ENCODE measurements at places on chromosomes 11 and 22.

DNA sequence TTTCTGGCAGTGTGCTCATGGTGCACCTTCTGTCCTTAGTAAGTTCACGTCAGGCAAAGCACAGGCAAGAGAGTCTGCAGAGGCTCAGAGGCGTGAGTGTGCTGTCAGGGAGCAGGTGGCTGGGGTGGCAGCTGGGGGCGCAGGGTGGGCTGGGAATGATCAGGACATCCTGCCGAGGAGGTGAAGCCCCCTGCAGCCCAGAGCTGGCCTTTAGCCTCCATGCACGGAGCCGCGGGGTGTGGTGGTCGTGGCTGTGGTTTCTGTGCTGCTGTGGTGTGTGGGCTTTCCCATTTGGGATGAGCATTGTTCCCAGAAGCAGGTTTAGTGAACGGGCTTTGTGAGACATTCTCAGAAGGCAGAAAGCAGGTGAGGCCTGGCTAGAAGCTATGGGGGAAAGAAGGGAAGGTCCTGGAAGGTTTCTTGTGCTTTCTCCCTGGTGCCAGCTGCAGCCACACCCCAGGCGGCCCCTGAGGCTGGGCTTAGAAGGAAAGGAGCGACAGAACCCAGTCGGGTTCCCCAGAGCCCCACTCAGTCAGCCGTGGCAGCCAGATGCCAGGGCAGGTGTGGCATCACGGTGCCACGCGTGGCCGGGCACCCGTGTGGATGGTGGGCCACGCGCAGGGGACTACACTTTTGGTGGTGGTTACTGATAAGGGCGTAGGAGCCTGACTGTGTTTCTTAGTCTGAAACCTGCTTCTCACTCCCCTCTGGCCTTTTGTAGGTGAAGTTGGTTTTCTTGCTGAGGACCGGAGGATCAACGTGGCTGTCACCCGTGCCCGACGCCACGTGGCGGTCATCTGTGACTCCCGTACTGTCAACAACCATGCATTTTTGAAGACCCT lies 32.0 kb downstream of the IGHMBP2 start:
- DNase-seq, result no peak

- DNase-seq, result no peak
Measured at GRCh38 chr11:134196756-134197155, 27.0 kb downstream of the NCAPD3 start.

DNA sequence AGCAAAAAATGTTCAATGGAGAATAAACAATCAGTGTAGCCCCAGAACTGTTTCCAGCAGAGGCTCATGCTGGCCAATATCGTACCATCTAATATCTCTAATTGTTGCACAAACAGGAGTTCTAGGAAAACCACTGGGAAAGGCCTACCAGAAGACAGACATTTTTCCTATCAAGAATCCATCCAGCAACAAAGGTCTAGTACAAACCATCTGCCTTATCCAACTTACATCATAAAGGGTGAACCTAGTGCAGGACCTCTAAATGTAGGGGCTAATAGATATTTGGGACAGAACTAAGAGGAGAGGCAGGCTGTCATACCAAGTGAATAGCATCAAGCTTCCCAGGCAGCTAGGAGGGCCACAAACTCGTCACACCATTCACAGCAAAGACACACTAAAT lies 18.7 kb downstream of the PAX6 start:
- DNase-seq, result no peak

- DNase-seq, result no peak
Measured at GRCh38 chr11:13290221-13290980, 12.8 kb downstream of the BMAL1 start.

GRCh38 chr22:43205748-43206508 lies 19.0 kb upstream of the TTLL12 start:
- DNase-seq, result no peak

GRCh38 chr22:38965614-38966379 lies 8.4 kb downstream of the APOBEC3A start:
- no peak for DNase-seq

DNA sequence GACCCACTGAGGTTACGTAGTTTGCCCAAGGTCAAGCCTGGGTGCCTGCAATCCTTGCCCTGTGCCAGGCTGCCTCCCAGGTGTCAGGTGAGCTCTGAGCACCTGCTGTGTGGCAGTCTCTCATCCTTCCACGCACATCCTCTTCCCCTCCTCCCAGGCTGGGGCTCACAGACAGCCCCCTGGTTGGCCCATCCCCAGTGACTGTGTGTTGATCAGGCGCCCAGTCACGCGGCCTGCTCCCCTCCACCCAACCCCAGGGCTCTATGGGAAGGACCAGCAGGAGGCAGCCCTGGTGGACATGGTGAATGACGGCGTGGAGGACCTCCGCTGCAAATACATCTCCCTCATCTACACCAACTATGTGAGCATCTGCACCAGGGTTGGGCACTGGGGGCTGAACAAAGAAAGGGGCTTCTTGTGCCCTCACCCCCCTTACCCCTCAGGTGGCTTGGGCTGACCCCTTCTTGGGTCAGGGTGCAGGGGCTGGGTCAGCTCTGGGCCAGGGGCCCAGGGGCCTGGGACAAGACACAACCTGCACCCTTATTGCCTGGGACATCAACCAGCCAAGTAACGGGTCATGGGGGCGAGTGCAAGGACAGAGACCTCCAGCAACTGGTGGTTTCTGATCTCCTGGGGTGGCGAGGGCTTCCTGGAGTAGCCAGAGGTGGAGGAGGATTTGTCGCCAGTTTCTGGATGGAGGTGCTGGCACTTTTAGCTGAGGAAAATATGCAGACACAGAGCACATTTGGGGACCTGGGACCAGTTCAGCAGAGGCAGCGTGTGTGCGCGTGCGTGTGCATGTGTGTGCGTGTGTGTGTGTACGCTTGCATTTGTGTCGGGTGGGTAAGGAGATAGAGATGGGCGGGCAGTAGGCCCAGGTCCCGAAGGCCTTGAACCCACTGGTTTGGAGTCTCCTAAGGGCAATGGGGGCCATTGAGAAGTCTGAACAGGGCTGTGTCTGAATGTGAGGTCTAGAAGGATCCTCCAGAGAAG lies 1.6 kb downstream of the GSTP1 start:
- DNase-seq, result no peak

GRCh38 chr22:30308518-30309230 lies 18.1 kb downstream of the TBC1D10A start:
- DNase-seq, result no peak

- no peak for DNase-seq
Measured at GRCh38 chr22:43876866-43877509, 14.7 kb upstream of the SULT4A1 start.

DNA sequence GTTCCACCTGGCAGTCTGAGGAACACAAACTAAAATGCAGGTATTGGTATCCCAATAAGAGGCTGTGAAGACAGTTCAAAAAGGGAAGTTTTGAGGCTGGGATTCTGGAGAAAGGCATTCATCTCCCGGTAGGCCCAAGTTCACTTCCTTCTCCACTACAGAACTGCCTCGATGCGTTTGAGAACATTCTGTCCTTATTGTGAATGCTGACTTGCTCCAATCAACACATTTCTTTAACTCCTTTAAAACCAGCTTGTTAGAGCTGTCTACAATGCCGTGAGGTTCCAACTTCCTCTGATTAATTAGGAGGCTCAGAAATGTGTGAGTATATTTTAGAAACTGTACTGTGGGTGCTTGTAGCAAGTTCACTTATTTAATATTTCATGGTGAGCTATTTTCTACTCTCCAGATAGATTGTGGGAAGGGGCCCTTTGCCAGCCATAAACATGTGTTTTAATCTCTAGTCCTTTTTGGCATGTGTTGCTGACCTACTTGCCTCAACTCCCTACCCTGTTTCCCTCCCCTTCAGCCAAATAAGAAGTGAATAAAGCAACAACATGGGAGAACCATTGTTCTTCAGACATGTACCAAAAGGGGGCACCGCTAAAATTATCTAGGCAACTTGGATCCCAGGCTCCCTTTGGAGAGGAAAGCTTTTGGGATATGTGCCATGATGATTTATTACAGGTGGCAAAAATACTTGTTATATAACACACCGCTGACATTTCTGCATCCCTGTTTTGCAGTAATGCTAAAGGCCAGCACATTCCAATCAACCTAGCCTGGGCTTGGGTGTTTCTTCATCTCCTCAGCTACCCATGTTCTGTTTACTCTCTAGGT lies 245.6 kb downstream of the BLID start:
- no peak for DNase-seq

DNA sequence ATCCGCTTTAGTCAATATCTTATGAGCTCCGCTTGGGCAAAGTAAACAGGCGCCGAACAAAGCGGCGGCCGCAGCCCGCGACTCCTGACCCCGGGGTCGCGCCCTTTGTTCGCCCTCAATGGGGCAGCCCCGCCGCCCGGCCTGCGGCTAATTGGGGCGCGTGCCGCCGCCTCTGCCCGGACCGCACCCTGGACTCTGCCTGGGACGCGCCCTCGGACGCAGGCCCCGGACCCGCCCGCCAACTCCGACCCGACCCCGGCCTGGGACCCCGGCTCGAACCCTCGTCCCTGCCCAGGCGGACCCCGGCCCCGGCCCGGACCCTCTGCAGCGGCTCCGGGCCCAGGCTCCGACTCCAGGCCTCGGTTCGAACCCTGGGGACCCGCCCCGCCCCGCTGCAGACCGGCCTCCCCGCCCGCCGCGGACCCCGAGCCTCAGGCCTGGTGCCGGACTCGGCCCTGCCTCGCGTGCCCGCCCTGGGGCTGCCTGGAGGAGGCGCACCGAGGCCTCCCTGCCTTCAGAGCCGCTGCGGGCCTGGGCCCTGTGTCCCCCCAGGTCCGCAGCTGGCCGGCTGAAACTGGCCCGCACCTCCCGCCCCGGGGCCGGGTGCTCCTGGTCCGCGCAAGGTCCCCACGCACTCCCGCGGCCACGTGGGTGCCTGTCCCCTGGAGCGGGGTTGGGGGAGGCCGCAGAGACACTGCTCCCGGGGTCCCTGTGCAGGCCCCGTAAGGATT lies 84.7 kb upstream of the WNT7B start:
- no peak for DNase-seq

GRCh38 chr11:116694349-116694725 lies 78.5 kb downstream of the BUD13 start:
- DNase-seq, result no peak

- no peak for DNase-seq
Measured at GRCh38 chr11:102546923-102547471, 16.4 kb upstream of the MMP7 start.

DNA sequence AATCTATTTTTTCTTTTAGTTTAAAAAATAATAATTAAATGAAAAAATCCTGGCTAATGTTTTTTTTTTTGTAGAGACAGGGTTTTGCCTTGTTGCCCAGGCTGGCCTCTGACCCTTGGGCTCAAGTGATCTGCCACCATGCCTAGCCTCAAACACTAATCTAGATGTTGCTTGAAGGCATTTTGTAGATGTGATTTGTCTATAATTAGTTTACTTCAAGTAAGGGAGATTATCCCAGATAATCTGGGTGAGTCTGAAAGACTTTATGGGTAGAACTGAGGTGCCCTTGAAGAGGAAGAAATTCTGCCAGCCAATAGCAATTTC lies 38.6 kb upstream of the RBFOX2 start:
- DNase-seq, result no peak

- no peak for DNase-seq
Measured at GRCh38 chr22:33757041-33757801, 163.1 kb downstream of the LARGE1 start.

- DNase-seq, result no peak
Measured at GRCh38 chr11:12842933-12843636, 166.0 kb upstream of the RASSF10 start.

- DNase-seq, result no peak
Measured at GRCh38 chr22:47442821-47443220, 680.4 kb downstream of the TBC1D22A start.

GRCh38 chr11:64667154-64667745 lies 55.7 kb downstream of the NRXN2 start:
- DNase-seq, result no peak

GRCh38 chr11:110897035-110897434 lies 184.8 kb upstream of the ARHGAP20 start:
- peak; percentile 73 for DNase-seq

DNA sequence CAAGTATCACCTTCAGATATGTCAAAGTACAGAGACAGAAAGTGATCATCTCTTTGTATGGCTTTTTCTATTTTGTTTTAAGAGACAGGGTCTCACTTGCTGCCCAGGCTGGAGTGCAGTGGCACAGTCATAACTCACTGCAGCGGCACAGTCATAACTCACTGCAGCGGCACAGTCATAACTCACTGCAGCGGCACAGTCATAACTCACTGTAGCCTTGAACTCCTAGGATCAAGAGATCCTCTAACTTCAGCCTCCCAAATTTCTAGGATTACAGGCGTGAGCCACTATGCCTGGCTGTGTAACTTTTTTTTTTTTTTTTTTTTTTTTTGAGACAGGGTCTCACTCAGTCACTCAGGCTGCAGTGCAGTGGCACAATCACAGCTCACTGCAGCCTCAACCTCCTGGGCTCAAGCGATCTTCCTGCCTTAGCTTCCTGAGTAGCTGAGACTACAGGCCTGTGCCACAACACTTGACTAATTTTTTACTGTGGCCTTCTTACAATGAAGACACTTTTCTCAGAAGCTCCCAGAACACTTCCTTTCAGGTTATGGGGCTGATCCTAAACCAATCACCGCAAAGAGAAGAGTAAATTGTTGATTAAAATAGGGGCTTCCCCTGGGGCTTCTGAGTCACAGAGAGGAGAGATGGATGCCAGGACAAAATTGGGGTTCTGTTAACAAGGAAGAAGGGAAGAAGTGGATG lies 9.0 kb upstream of the HIKESHI start:
- no peak for DNase-seq

DNA sequence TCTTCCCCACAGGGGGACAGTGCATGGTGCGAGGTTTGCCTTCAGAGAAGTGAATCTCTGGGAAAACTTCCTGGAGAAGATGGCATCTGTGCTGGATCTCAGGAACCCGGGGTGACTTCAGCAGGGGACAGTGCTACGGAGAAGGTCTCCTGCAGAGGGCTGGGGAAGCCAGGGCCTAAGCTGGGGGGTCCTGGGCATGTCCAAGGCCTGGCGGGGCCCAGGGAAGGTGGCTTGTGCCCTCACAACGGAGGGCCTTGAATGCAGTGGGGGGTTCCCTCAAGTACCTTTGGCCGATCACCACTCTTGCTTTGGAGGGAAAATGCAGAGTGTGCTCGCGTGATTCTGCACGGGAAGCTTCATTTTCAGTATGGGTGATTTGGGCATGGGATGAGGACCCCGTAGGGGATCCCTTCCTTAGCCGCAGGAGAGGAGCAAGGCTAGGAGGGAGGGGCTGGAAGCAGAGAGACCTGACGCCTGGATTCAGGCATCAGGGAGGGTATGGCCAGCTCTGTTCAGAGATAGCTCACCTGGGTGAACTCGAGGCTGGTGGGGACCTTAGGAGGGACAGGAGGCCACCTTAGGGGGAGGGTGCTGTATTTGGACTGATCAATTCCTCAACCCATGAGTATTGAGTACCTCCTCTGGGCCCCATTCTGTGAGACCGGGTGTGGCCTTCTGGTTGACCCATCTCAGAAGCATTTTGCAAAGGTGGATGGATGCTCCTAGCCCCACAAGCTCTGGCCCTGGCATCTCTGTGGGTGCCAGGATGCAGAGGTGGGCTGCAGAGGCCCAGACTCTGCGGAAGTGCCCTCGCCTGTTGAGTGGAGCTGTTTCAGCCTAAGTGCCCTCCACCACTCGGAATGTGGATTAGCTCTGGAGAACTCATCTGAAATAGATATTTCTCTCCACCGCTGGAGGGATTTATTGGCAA lies 529.4 kb downstream of the TBC1D22A start:
- DNase-seq, result no peak

- no peak for DNase-seq
Measured at GRCh38 chr11:68924073-68924925, 20.6 kb downstream of the IGHMBP2 start.
